ENCODE measurements at places on chromosomes 5 and 9.
A peak's percentile ranks its signal among the peaks of the same experiment; 100 is the strongest.

- DNase-seq: no peak
These were observed 125.3 kb downstream of the SYK start for GRCh38 chr9:90926936-90927335.

DNA sequence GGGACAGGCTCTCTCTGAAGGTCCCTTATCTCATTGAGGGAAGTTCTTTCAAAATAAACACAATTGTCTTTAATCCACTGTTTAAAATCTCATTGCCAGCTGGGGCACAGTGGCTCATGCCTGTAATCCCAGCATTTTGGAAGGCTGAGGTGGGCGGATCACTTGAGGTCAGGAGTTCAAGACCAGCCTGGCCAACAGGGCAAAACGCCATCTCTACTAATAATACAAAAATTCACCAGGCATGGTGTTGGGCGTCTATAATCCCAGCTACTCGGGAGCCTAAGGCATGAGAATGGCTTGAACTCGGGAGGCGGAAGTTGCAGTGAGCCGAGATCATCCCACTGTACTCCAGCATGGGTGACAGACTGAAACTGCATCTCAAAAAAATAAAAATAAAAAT lies 8.3 kb upstream of the NDFIP1 start:
- DNase-seq: no peak

GRCh38 chr5:115624994-115625393 lies 842 bp downstream of the TMED7 start:
- no peak for DNase-seq

- DNase-seq: no peak
These were observed 6.1 kb upstream of the EHMT1 start for GRCh38 chr9:137612741-137613142.

GRCh38 chr5:87307796-87308423 lies 40.2 kb downstream of the RASA1 start:
- DNase-seq: no peak

DNA sequence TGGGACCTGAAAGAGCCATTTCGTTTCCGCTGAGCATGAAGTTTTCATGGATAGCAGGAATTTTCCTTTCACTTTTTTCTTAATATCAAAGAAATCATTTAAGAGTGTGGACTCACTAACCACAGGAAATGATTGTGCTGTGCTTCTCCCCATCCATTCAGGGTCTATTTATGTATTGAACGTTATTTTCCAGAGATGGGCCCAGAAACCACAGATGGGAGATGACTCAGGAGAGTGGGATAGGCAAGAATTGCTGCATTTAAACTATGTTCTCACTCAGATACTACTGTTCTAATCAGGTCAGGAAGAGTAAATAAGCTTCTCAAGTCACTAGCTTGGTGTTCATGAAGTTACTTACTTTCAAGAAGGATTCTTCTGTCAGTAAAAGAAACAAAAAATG lies 763.8 kb downstream of the DTWD2 start:
- no peak for DNase-seq

- DNase-seq: no peak
These were observed 24.5 kb upstream of the GPR150 start for GRCh38 chr5:95595289-95595931.

GRCh38 chr5:14745188-14745563 lies 80.7 kb downstream of the OTULIN start:
- no peak for DNase-seq

DNA sequence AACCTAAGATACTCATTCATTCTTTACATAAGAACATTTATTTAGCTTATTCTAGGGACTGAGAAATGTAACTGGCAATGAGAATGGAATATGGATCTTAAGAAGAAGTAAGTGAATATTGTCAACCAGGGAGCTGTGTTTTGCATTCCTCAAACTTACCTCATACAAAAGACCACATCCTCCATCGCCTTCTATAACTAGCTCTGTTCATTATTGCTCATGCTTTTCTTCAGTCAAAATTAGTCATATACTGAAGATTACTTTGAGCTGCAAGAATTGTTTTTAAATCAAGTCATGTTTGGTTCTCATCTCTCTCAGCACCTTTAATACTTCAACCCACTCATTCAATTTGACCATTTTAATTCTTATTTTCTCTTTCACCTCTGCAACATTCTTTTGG lies 140.3 kb upstream of the RASA1 start:
- DNase-seq: no peak

- DNase-seq: no peak
These were observed 624.9 kb upstream of the GRAMD2B start for GRCh38 chr5:125798307-125798706.

DNA sequence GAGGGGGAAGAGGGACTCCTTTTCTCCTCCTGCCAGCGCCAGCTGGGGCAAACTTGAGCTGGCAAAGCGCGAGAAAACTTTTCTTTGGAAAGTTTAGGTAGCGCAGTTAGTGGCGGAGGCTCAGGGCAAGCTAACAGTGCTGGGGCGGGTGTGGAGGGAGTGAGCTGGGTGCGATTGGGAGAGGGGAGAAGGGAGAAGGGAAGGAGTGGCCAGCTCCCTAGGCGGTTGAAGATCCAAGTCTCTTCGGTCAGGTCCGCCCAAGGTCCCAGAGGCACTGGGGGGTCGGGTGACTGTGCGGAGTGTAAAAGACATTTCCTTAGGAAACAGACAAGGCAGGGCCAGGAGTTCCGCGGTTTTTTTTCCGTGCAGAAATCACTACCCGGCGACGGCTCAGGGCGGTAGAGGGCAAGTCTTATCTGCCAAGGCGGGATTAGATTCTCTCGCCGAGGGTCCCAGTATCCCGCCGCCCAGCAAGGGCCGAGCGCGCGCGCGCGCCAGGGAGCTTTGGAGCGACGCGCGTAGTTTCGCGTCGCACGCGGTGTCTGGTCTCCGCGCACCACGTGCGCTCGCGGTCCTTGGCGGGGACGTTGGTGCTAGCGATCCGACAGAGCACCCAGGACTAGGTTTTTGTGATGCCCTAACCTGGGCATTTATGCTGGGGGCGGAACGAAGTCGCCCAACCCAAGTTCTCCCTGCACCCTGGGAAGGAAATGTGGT lies 33.6 kb upstream of the NFIB start:
- DNase-seq: no peak

- DNase-seq: no peak
These were observed 86.9 kb downstream of the UGCG start for GRCh38 chr9:111983484-111983908.

DNA sequence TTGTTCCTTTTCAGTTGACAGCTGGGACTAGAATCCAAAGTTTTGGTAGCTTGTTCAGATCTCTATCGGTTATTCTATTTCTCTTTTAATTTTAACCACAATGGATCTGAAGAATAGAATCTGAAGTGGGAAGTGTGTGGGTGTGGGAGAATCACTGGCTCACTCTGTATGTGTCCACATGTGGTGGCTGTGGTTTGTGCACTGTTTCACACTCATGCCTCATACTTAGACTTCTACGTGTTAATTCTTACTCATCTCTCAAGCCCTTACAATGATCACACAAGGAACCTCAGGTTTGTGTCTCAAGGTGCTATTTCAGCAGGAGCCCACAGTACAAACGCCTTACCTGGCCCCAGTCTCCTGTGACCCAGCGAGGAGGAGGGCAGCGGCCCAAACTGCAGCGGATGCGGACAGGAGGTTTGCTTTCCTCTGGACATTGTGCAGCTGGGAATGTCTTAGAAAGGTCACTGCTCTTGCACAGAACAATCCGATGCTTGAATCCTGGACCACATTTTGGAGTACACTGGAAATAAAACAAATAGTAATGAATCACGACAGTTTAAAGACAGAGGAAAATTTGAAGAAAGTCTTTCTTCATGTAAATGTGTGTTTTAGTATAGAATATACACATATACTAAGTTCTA lies 309.1 kb downstream of the ADAMTS6 start:
- peak; percentile 12 for DNase-seq

- DNase-seq: no peak
These were observed 381.1 kb downstream of the MAN2A1 start for GRCh38 chr5:110070836-110071235.

DNA sequence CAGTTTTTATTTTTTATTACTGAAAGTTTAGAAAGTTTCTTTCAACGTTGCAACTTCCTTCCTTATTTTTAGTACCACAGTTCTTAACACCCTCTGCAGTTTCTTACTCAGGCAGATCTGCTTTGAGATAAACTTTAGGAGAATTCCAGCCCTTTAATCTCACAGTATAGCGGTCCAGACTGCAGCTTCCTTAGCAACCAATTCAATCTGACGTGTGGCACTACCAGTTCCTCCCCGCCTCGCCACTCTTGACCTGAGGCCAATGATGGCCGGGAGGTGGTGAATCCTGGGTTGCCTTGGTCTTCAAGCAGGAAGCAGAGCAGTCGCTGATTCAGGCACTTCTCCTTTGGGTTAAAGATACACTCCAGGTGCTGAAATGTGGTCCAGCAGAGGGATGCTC lies 334.3 kb upstream of the TRPC7 start:
- DNase-seq: no peak

- DNase-seq: no peak
These were observed at the start of gene PFN3 for GRCh38 chr5:177399997-177400868. Gene PFN3 (minus strand): TSS chr5:177400661. CDS start chr5:177400576, 85 bp downstream.

- DNase-seq: peak; percentile 30
These were observed 1.6 kb downstream of the FSTL4 start for GRCh38 chr5:133610489-133611356.

- no peak for DNase-seq
These were observed 227.7 kb upstream of the PRR16 start for GRCh38 chr5:120236360-120236759.

DNA sequence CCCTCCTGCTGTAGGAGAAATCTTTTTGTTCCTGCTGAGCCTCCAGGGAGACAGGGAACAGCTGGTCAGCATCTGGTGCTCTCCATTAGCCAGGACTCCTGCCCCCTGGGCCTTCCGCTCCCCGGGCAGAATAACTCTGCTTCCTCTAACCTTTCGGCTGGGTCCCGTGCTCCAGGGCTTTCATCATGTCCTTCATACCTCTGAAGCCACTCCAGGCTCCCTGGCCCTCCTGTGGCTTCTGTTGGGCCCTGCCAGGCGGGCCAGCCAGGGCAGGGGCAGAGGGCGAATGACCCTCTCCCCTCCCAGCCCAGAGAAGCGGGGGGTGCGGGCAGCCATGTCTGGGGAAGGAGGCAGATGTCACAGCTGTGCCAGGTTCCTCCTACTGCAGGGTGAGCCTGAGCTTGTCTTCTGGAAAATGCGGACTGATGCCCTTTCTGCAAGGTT lies 81.7 kb upstream of the LMX1B start:
- DNase-seq: no peak

DNA sequence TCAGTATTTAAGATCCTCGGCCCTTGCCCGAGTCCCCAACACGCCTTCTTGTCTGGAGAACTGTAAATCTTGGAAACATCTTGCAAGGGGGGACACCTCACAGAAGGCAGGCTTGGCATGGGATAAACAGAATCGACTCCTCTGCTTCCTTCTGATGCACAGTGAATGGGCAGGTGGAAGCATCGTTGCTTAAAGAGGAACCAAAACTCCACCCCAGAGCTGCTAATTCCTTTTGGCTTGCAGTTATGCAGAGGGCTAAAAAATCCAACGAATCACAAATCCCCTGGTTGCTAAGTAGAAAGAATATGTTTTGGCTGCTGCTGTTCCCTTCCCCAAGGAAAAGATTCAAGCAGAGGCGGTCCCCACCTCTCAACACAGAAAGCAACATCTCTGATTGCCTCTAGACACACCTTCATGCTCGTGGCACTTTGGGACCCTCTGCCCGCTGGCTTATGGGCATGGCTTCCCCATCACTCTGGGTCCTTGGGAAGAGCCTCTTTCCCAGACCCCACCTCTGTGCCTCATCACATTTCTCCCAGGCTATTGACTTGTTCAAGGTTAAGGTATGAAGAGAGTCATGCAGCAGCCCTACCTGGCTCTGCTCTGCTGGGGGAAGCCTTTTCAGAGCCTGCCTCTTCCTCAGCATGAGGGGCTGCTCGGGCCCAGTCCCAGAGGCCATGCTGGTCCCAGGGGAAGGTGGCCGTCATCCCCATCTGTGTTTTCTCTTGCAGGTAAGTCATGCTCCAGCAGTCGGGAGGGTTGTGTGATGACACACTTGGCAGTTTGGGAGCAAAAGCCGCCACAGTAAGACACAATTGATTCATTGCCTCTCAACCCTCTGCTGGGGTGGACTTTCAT lies 137.1 kb downstream of the KCNIP1 start:
- DNase-seq: no peak

DNA sequence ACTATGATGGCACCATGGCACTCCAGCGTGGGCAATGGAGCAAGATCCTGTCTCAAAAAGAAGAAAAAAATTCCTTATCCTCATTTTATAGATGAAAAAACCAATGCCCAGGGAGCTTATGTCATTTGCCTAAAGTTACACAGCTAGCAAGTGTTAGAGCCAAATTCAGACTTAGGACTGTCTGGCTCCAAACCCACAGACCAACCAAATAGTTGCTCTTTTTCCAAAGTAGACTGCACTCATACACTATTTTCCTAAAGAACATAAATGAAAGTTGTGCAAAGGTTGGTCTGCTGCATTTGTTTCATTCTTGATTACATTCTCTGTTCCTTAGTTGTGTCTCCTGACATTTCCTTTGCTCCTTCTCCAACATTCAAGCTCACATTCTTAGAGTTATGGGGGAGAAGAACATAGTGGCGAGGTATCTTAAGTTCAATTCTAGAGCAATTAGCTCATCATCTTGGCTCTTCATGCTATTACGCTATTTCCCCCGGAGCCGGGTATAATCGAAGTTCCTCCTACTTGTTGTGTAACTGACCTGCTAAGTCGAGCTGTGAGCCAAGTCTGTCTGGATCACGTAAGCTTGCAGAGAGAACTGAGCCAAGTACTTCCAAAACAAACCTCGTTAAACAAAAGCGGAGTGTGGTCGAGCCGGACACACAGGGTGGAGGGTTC lies 138.3 kb downstream of the RFK start:
- DNase-seq: no peak

All from stimulated activated CD4-positive, alpha-beta T cell treated with anti-CD3 and anti-CD28 coated beads, Interleukin-1b, Interleukin-23, amount 100 ng/mL, for 24 hours (primary cell).